ENCODE measurements at places on chromosomes 12 and 14.

GRCh38 chr12:49748306-49748705 is 6.9 kb downstream of the TMBIM6 start:
- no peak for DNase-seq

DNA sequence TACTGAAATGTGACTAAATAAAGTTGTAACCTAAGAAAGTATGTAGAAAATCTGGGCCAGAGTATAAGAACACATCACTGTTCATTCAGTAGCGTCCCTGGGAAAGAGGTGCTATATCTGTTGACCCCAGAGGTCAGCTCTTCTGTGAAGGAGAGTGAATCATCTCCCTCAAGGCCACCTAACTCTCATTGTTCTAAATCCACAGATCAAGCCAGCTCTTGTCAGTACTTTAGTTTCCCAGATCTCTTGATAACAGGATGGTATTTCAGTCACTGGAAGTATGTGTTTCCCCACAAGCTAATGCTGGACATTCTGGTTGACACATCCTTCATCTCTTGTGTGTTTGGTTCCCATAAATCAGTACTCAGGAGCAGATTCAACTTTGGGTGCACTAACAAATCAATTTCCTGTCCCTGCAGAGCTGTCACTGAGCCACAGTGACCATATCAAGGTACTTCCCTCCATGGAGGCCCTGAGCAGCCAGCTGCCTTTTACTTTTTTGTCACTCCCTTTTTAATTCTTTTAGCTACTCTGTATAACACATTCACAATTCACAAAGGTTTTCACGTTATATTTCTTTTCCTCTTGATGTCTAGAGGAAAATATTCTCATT is 7.8 kb downstream of the KRT1 start:
- DNase-seq = no peak

DNA sequence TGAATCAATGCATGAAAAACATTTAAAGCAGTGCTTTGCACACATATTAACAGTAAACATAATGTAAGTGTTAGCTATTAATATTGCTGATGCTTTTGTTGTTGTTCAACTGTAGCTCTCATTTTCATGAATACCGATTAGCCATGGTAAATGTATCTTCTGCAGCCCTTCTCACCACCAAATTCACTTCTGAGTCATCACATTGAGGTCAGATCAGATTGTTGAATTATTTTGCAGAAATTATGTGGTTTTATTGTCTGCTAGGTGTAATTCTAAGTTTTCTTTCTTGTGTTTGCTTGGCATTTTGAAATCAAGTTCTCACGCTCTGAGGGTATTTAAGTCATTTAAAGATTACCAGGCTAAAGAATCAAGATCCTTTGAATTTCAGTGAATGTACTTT is 74.6 kb downstream of the AKAP6 start:
- DNase-seq = no peak

DNA sequence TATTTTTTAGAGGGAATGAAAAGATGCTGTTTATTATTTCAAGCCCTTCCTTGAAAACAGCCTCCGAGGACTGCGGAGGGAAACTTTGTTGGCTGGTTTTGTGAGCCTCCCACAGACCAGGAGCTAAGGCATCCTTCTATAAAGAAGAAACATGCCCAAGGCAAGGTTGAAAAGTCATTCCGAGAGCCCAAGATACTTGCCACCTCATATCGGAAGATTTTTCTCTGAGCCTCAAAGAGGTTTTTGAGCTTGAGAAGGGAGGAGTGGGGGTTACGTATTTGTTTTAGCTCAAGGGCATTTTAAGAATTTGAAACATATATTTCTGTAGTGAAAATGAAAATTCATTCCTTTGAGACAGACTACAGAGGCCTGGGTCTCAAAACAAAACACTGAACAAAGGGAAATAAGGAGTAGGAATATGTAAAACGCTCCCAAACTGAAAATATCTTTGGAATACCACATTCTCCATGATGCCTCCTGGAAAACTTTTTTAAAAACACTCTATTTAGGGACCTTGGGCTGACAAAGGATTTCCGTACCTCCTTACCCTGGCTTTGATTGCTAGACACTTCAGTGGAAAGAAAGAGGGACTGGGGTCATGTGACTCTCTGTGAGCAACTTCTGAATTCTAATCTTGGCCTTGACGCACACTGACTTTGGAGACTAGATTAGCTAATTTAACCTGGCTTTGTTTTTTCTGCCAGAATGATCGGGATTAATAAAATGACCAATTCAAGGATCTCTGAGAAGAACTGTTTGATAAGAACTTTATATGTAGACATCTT is 180.9 kb downstream of the SRGAP1 start:
- no peak for DNase-seq

Data from OCI-LY7 (cell line).